ENCODE measurements at places on chromosomes 11 and 22.

- no peak for DNase-seq
Measured at GRCh38 chr11:66369073-66369894, 2.3 kb downstream of the SLC29A2 start.

- DNase-seq = no peak
Measured at GRCh38 chr22:22450343-22450839, 58.2 kb downstream of the ZNF280B start.

GRCh38 chr11:56841210-56841810 is 92.8 kb upstream of the OR9G4 start:
- no peak for DNase-seq

- DNase-seq = no peak
Measured at GRCh38 chr11:77101043-77101537, 1.6 kb upstream of the OMP start.

Data from stimulated activated CD4-positive, alpha-beta T cell treated with anti-CD3 and anti-CD28 coated beads, Interleukin-4, amount 100 ng/mL, for 4 hours (primary cell).